Activated T-cell treated with anti-CD3 and anti-CD28 coated beads, Interleukin-2, amount 50 U/mL, for 4 hours (primary cell): ENCODE measurements at places on chromosomes 7 and 10. TPM values are rescaled to one million over a fixed set of nuclear protein-coding genes. Genes with fewer than 3 reads are reported as not detected.

GRCh38 chr10:88966797-88967196, 14.2 kb upstream of the ACTA2 start:
- DNase-seq = no peak

DNA sequence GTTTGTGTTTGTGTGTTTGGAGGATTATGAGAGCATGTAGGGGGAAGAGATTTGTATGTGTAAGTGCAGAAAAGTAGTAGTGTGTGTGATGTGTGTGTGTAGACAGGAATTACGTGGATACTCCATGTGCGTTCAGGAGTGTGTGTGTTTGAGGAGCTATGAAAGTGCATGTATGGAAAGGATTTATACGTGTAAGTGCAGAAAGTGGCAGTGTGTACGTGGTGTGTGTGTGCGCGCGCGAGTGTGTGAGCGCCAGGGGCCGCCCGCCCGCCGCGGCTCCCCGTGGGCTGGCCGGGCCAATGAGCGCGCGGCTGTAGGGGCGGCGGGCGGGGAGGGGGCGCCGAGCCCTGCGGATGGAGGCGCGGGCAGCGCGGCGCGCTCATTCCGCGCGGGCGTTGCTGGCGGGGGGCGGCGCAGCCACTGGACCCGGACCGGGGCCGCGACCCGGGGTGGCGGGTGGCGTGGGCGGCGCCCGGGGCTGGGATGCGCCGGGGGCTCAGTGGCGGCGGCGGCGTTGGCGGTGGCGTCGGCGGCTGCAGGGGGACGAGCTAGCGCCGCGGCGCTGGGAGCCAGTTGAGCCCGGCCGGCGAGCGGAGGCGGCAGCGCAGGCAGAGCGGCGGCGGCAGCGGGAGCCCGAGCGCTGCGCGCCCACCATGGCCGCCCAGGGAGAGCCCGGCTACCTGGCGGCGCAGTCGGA, at the start of gene BICC1:
BICC1 (plus strand) TSS at position 382 of the 697 bp plus-strand sequence; CDS start at position 654, 272 bp downstream.
- no peak for DNase-seq

GRCh38 chr7:80312139-80312661, 177.6 kb downstream of the GNAI1 start:
- no peak for DNase-seq

Gene RABGEF1
- 18.8 TPM for total RNA-seq

Gene ATP5F1C
- total RNA-seq = 260 TPM

Gene RNF32
- total RNA-seq = 0.24 TPM

DNA sequence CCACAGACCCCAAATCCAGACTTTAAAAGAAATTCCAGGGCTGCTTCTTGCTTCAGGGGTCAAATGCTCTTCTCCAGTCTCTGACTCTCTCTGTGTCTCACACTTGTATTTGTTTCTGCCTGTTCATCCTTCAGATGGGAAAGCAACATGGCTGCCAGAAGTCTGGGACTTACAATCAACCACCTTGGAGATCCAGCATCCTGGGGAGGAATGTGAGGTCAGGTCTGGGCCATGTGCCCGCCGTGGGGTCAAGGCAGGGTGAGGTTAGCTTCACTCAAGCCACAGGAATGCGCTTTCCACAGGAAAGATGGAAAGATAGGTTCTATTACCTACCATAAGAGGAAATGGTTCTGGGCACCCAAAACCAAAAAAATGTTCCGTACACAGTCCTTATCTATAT, 34.3 kb upstream of the NPVF start:
- no peak for DNase-seq

Gene WASL
- 4.7 TPM for total RNA-seq

GRCh38 chr7:138359870-138360559, 100.0 kb upstream of the TRIM24 start:
- DNase-seq = no peak

Gene PTPN20
- 0.71 TPM for total RNA-seq

Gene CYP2C19
- total RNA-seq = 0.13 TPM

- DNase-seq = no peak
Observed at GRCh38 chr10:100282907-100283306, 3.6 kb downstream of the BLOC1S2 start.
